ENCODE measurements at places on chromosomes 16 and 17.

DNA sequence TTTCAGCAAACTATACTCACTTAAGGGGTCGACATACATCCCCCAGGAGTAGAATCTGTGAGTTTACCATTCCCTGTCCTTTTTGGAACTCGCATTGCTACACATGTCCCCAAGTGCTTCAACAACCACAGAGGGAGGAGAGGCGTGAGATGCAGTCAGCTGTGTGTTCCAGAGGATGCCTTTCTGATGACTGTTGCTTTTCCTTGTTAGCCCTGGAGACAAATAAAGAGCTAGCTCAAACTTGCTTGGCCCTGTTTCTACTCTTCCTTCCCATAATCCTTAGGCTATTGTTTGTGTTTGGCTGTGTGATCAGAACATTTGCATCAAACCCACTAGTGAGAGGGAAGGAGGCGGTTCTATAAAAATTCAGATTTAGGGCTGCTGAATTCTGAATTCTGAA, 264.0 kb downstream of the ENGASE start:
- no peak overlapping the region for H3K27ac ChIP-seq
- no peak overlapping the region for H3K4me3 ChIP-seq
- no peaks in the 10 kb centered on the region for H3K36me3 ChIP-seq
- peaks cover 55% of the 10 kb centered on the region for H3K27me3 ChIP-seq
- no peaks in the 10 kb centered on the region for H3K4me1 ChIP-seq

DNA sequence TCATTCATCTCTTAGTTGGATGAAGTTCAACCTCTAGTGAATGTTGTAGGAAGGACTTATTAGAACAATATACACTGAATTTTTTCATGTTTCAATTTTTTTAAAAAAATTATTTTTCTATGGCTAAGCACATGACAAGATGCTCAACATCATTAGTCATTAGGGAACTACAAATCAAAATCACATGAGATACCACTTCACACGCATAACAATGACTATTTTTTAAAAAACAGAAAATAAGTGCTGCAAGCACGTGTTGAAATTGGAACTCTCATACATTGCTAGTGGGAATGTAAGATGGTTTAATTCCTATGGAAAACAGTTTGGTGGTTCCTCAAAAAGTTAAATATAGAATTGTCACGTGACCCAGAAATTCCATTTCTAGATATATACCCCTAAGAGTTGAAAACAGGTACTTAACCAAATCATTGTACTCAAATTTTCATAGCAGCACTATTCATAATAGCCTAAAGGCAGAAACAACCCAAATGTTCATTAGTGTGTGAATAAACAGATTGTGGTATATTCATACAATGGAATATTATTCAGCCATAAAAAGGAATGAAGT, 85.2 kb upstream of the AKTIP start:
- no peak overlapping the region for H3K4me3 ChIP-seq
- H3K27ac ChIP-seq: no peak overlapping the region
- no peaks in the 10 kb centered on the region for H3K4me1 ChIP-seq
- H3K27me3 ChIP-seq: no peaks in the 10 kb centered on the region

DNA sequence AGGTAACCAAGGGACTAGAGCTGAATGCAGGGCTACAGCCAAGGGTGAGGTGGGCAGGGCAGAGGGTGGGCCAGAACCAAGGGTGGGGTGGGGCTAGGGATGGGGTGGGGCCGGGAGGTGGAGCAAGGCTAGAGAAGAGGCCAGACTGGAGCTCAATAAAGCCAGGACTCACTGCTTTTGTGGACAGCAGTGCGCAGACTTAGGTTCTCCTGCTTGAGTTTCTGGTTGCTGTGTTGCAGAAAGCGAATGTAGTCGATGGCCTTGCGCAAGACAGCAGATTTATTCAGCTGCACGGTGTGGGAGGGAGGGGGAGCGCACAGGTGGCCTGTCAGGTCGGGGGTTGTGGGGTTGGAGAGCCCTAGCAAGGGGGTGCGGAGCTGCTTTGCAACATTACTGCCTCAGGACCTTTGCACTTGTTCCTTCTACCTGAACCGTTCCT, 18.7 kb downstream of the SREBF1 start:
- no peak for DNase-seq
- peaks cover 29% of the 10 kb centered on the region for H3K4me1 ChIP-seq
- no peaks in the 10 kb centered on the region for H3K27me3 ChIP-seq
- H3K4me3 ChIP-seq: no peak overlapping the region

DNA sequence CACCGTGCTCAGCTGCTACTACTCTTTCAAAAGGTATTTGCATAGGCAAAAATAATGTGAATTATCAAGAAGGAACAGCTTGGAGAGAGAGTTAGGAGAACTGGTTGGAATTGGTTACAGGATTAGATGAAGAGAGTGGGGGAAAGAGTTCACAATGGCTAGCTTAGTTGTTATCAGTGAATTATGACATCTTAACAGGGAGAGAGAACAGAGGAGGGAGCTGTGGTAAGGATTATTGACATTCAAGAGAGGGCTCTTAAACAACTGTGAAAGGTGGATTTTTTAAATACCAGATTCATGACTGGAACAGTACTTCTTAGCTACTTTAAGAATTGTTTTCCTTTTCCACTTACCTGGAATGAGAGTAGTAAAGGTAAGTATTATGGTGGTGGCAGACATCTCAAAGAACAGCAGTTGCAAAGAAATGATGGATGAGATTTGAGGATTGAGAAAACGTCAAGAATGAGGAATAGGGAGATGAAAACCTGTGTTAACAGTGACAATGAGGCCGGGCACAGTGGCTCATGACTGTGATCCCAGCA, 43.9 kb upstream of the SLC5A11 start:
- peak overlapping the region; percentile 26 for H3K27ac ChIP-seq
- H3K4me3 ChIP-seq: no peak overlapping the region
- H3K4me1 ChIP-seq: peaks cover 11% of the 10 kb centered on the region
- H3K27me3 ChIP-seq: no peaks in the 10 kb centered on the region

- H3K27ac ChIP-seq: peak overlapping the region; percentile 50
- no peaks in the 10 kb centered on the region for H3K27me3 ChIP-seq
- H3K4me3 ChIP-seq: no peak overlapping the region
Observed at GRCh38 chr16:85176541-85177447, 64.5 kb upstream of the CIBAR2 start.

GRCh38 chr17:28901866-28902818, 737 bp downstream of the DHRS13 start:
- peak; percentile 46 for DNase-seq
- peaks cover 15% of the 10 kb centered on the region for H3K4me1 ChIP-seq
- peak overlapping the region; percentile 79 for H3K4me3 ChIP-seq
- peaks cover 4% of the 10 kb centered on the region for H3K36me3 ChIP-seq

GRCh38 chr16:8712589-8713361, 38.4 kb downstream of the ABAT start:
- DNase-seq: peak; percentile 40
- peaks cover 18% of the 10 kb centered on the region for H3K4me1 ChIP-seq
- peak overlapping the region; percentile 54 for H3K4me3 ChIP-seq
- peak overlapping the region; percentile 62 for H3K27ac ChIP-seq
- no peaks in the 10 kb centered on the region for H3K27me3 ChIP-seq

DNA sequence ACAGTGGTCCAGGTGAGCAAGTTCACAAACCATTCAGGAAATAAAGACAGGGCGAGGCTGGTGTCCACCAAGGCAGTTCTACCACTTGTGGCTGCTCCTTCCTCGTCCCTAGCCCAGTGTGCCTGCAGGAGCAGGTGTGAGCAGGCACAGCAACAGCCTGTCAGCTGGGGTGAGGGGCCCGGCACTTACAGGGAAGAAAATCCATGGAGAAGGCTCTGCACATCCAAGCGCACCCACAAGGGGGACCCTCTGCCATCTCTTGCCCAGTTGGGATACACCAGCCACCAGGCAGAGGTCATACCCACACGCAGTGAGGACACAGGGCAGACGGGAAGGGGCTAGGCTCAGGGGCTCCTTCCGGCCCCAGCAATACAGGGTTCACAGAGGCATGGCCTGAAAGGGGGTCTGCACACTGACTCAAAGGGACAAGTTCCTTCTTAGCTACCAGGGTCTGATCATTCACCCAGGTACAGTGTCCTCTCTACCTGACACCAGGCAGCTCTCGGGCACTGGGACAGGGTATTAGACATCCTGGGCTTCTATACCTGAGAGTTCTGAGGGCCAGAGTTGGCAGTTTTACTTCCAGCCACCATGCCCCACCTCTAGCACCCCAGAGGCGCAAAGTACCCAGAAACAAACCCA, 27.0 kb downstream of the CDIP1 start:
- H3K4me1 ChIP-seq: no peaks in the 10 kb centered on the region
- no peak for DNase-seq
- H3K36me3 ChIP-seq: peaks cover 2% of the 10 kb centered on the region
- H3K27me3 ChIP-seq: no peaks in the 10 kb centered on the region

- peak overlapping the region; percentile 71 for H3K27ac ChIP-seq
- peaks cover 10% of the 10 kb centered on the region for H3K36me3 ChIP-seq
- no peak overlapping the region for H3K4me3 ChIP-seq
Observed at GRCh38 chr17:50181591-50182560, 16.1 kb downstream of the SGCA start.

- peaks cover 10% of the 10 kb centered on the region for H3K27me3 ChIP-seq
- no peak overlapping the region for H3K4me3 ChIP-seq
- no peak overlapping the region for H3K27ac ChIP-seq
Observed at GRCh38 chr16:3920206-3920605, 39.7 kb upstream of the CREBBP start.

DNA sequence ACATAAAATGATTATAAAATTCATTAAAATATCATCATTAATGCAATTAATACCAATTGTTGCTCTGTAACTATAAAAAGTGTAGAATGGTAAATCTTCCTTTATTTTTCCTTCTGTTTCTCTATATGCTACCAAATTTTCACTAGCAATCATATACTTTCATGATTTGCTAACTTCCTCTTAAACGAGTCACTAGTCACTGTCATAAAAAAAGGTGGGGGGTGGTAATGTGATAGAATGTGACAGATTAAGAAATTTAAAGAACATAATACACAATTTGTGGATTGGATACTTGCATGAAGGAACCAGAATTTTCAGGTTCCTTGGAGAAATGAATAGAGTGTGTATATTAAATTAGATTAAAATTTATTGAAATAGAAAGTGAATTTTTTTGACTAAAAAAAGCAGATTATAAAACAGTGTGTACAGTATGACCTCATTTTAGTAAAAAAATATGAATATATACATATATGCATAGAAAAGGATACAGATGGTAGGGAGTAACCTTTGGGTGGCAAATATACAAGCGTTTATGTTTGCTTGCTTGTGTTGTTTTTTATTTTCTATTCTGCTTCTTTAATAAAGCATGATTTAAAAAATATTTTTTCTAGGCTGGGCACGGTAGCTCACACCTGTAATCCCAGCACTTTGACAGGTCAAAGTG, 56.7 kb upstream of the C17orf78 start:
- DNase-seq: no peak
- H3K4me1 ChIP-seq: no peaks in the 10 kb centered on the region
- H3K4me3 ChIP-seq: no peak overlapping the region
- peaks cover 26% of the 10 kb centered on the region for H3K36me3 ChIP-seq

GRCh38 chr17:27283751-27284150, 10.2 kb upstream of the WSB1 start:
- H3K36me3 ChIP-seq: no peaks in the 10 kb centered on the region
- no peak for DNase-seq
- no peaks in the 10 kb centered on the region for H3K27me3 ChIP-seq
- H3K4me3 ChIP-seq: no peak overlapping the region

GRCh38 chr17:13036751-13037150, 18.9 kb upstream of the ELAC2 start:
- H3K4me3 ChIP-seq: no peak overlapping the region
- no peak for DNase-seq
- H3K27me3 ChIP-seq: peaks cover 7% of the 10 kb centered on the region

All from mesothelial cell of epicardium (in vitro differentiated cells).